Heart right ventricle (tissue), 16 donors: ENCODE measurements at places on chromosomes 13 and 19. TPM values are rescaled to one million over a fixed set of nuclear protein-coding genes. Genes with fewer than 3 reads are reported as not detected.

- H3K36me3 ChIP-seq: no peaks in the 10 kb centered on the region
- H3K4me3 ChIP-seq: no peak overlapping the region
- no peak overlapping the region for H3K27ac ChIP-seq
- no peak for DNase-seq
- no peaks in the 10 kb centered on the region for H3K4me1 ChIP-seq
- H3K27me3 ChIP-seq: peaks cover 36% of the 10 kb centered on the region
Observed at GRCh38 chr19:39111593-39112199, 13.9 kb upstream of the PAK4 start.

- peaks cover 10% of the 10 kb centered on the region for H3K4me1 ChIP-seq
- no peak overlapping the region for H3K4me3 ChIP-seq
- no peaks in the 10 kb centered on the region for H3K27me3 ChIP-seq
- no peak for DNase-seq
- no peaks in the 10 kb centered on the region for H3K36me3 ChIP-seq
Observed at GRCh38 chr13:40161931-40162330, 504.5 kb downstream of the FOXO1 start.

DNA sequence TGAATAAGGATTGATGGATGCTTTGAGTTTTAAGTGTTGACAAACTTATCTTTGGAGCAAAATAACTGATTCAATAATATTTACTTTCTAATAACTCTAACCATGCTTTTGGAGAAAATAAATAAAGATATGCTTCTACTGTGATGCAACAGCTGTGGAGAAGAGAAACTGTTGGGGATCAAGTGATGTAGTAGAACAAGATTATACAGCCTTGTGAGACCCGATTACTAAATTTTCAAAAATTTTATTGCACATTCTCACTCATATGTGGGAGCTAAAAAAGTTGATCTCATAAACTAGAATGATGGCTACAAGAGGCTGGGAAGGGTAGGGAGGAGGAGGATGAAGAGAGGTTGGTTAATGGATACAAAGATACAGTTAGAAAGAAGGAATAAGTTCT, 85.5 kb upstream of the OXGR1 start:
- H3K27ac ChIP-seq: no peak overlapping the region
- no peaks in the 10 kb centered on the region for H3K27me3 ChIP-seq
- no peaks in the 10 kb centered on the region for H3K4me1 ChIP-seq
- DNase-seq: no peak
- no peak overlapping the region for H3K4me3 ChIP-seq

The ZIK1 gene
- polyA plus RNA-seq: 1.2 TPM

DNA sequence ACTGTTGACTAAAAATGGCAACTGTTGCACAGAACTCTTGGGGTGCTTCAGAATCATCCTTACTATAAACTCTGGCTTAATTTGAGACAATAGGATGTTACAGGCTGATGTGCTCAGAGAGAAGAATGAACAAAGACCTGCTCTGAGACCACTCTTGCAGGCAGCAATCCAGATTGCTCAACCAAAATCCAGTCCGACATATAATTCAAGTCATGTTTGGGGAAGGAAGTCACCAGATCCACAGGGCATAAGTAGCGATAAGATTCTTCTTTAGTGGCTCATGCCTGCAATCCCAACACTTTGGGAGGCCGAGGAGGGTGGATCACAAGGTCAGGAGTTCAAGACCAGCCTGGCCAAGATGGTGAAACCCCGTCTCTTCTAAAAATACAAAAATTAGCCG, 20.6 kb downstream of the MTMR6 start:
- DNase-seq: no peak
- no peak overlapping the region for H3K4me3 ChIP-seq
- no peaks in the 10 kb centered on the region for H3K27me3 ChIP-seq

The CA11 gene
- polyA plus RNA-seq: 24.5 TPM

DNA sequence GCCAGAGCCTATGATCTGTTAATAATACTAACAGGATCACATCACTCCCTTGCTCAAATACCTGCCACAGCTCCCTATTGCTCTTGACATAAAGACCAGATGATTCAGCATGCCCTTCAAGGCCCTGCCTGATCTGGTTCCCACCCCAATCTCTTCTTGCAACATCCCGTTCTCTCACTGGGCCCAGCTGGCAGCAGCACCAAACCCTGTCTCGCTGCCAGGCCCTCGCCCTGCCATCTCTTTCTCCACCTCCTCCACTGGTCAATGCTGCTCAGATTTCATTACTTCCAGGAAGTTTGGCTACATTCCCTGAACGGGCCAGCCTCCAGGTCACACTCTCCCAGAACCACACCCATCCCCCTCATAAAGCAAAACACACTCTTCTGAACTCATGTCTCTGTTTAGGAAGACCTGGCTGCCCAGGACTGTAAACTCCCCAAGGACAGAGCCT, 8.6 kb upstream of the BCAT2 start:
- H3K4me3 ChIP-seq: no peak overlapping the region
- H3K4me1 ChIP-seq: peaks cover 23% of the 10 kb centered on the region
- peak overlapping the region; percentile 63 for H3K27ac ChIP-seq
- DNase-seq: peak; percentile 85

The LSR gene
- polyA plus RNA-seq: 10.4 TPM

DNA sequence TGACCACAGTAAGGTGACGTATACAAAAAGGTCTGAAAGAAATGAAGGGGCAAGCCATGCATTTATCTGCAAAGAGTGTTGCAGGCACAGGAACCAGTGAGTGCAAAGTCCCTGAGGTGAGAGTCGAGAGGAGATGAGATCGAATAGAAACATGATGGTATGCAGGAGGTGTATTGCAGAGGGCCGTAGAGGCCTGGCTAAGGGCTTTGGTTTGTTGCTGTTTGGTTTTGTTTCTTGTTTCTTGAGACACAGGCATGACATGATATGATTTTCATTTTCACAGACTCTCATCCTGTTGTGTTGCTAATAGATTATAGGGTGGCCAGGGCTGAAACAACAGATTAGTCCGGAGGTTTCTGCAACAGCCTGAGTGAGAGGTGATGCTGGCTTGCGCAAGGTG, 80.4 kb downstream of the HSPH1 start:
- no peaks in the 10 kb centered on the region for H3K36me3 ChIP-seq
- H3K27me3 ChIP-seq: peaks cover 11% of the 10 kb centered on the region
- no peaks in the 10 kb centered on the region for H3K4me1 ChIP-seq
- no peak for DNase-seq

The PTPRS gene
- 4.9 TPM for polyA plus RNA-seq

GRCh38 chr13:42594481-42595252, 20.7 kb downstream of the TNFSF11 start:
- H3K36me3 ChIP-seq: no peaks in the 10 kb centered on the region
- H3K27me3 ChIP-seq: peaks cover 26% of the 10 kb centered on the region
- H3K4me1 ChIP-seq: no peaks in the 10 kb centered on the region
- no peak overlapping the region for H3K4me3 ChIP-seq
- DNase-seq: no peak

- H3K4me3 ChIP-seq: peak overlapping the region; percentile 96
- peaks cover 55% of the 10 kb centered on the region for H3K4me1 ChIP-seq
- peaks cover 25% of the 10 kb centered on the region for H3K36me3 ChIP-seq
Observed at GRCh38 chr19:46744005-46744691, 1.7 kb upstream of the FKRP start.

The CYP2B6 gene
- polyA plus RNA-seq: not detected

The TM9SF2 gene
- 53.0 TPM for polyA plus RNA-seq

The DUS3L gene
- 37.7 TPM for polyA plus RNA-seq

The LILRB4 gene
- polyA plus RNA-seq: 2.2 TPM

- H3K27me3 ChIP-seq: no peaks in the 10 kb centered on the region
- H3K4me3 ChIP-seq: no peak overlapping the region
- peaks cover 4% of the 10 kb centered on the region for H3K4me1 ChIP-seq
- H3K36me3 ChIP-seq: peaks cover 6% of the 10 kb centered on the region
- no peak overlapping the region for H3K27ac ChIP-seq
Observed at GRCh38 chr13:79382545-79383275, 23.3 kb downstream of the RBM26 start.

- peak overlapping the region; percentile 58 for H3K4me3 ChIP-seq
- H3K36me3 ChIP-seq: no peaks in the 10 kb centered on the region
- DNase-seq: no peak
- no peaks in the 10 kb centered on the region for H3K27me3 ChIP-seq
- peaks cover 31% of the 10 kb centered on the region for H3K4me1 ChIP-seq
- H3K27ac ChIP-seq: no peak overlapping the region
Observed at GRCh38 chr19:45645068-45645630, 6.0 kb upstream of the EML2 start.

- DNase-seq: no peak
- no peak overlapping the region for H3K27ac ChIP-seq
- no peaks in the 10 kb centered on the region for H3K27me3 ChIP-seq
- H3K4me1 ChIP-seq: no peaks in the 10 kb centered on the region
- H3K4me3 ChIP-seq: no peak overlapping the region
Observed at GRCh38 chr13:66634384-66634783, 595.8 kb downstream of the PCDH9 start.

DNA sequence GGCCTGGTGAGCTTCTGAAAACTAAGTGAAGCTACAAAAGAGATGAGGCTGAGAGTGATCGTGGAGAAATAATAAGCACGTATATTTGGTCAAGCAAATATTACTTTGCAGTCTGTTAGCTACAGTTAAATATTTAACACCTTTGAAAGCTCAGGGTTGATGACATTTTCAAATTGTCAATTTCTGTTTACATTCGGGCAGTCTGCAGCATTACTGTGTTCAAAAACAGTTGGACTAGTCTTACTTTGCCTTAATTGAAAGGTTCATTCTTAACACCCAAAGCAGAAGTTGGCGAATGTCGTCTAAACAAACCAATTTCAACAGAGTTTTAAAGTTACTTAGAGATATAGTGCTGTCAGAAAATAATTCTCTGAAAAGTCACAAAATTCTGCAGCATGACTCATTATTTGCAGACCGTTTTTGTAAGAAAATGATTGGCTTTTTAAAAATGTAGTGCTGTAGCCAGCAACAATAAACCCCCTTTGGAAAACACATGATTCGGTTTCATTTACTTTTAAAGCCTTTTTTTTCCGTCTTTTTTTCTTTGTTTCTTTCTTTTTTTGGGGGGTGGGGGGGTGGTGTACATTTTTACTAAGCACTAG, 549.0 kb downstream of the GPC6 start:
- no peak for DNase-seq
- no peaks in the 10 kb centered on the region for H3K4me1 ChIP-seq
- H3K4me3 ChIP-seq: no peak overlapping the region

DNA sequence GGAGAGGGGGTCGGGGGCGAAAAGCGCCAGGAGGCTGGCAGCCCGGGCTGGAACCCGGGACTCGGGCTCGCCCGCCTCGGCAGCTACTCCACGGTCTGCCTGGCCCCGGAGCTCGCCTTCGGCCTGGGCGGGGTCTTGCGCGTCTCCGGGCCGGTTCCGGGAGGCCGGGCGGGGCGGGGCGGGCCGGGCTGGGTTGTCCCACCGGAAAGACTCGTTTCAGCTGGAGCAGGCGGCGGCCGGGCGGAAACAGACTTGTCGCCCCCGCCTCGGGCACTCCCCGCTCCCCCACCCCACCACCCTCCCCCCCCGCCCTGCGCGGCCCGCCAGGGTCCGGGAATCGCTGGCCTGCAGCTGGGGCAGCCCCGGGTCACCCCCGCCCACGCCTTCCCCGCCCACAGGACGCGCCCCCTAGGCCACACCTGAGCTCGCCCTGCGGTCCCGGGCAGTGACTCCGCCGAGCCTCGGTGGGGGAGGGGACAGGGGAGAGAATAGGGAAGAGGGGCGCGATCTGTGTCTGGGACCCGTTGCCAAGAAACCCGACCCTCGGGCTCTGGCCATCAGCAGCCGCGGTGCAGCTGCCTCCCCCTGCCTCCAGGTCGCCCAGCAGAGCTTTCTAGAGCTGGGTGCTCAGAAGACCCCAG, 109.4 kb downstream of the KCTD15 start:
- no peaks in the 10 kb centered on the region for H3K36me3 ChIP-seq
- peak overlapping the region; percentile 98 for H3K27ac ChIP-seq
- peaks cover 28% of the 10 kb centered on the region for H3K4me1 ChIP-seq
- peak overlapping the region; percentile 51 for H3K4me3 ChIP-seq
- peaks cover 51% of the 10 kb centered on the region for H3K27me3 ChIP-seq

DNA sequence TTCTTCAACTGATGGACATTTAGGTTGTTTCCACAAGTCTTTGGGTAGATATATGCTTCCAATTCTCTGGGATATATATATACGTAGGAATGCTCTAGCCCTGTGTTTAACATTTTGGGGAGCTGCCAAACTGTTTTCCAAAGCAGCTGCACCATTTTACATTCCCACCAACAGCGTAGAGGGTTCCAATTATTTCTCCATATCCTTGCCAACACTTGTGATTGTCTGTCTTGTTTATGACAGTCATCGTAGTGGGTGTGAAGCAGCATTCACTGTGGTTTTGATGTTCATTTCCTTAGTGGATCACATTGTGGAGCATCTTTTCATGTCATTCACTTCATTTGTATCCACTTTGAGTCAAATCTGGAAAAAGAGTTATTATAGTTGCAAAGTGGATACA, 4.7 kb upstream of the CBLC start:
- H3K4me1 ChIP-seq: no peaks in the 10 kb centered on the region
- H3K36me3 ChIP-seq: no peaks in the 10 kb centered on the region
- no peak for DNase-seq
- H3K4me3 ChIP-seq: no peak overlapping the region
- H3K27ac ChIP-seq: no peak overlapping the region

The RCBTB1 gene
- 6.1 TPM for polyA plus RNA-seq

GRCh38 chr13:57665481-57665880, 33.9 kb downstream of the PCDH17 start:
- DNase-seq: no peak
- peaks cover 9% of the 10 kb centered on the region for H3K36me3 ChIP-seq
- no peak overlapping the region for H3K4me3 ChIP-seq
- no peaks in the 10 kb centered on the region for H3K27me3 ChIP-seq

The TEX101 gene
- polyA plus RNA-seq: not detected

The TPTE2 gene
- not detected for polyA plus RNA-seq

DNA sequence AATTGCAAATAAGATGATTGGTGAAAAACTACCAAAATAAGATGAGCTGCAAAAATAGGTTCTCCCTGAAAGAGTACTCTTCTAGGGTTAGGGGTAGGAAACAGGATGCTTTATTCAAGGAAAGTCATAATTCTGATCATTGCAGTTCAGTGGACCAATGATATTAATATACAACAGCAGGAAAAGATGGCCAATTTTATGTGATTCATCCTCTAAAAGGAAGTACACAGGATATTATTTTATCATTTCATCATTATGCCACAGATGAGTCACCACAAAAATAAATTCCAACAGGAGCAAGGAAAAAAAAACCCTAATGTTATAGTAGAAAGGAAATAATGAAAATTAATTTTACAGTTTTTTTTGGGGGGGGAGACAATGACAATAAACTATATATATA, 205.0 kb downstream of the NALCN start:
- H3K27me3 ChIP-seq: no peaks in the 10 kb centered on the region
- H3K27ac ChIP-seq: no peak overlapping the region
- DNase-seq: no peak
- no peak overlapping the region for H3K4me3 ChIP-seq
- no peaks in the 10 kb centered on the region for H3K4me1 ChIP-seq

GRCh38 chr19:17948514-17948900, 15.7 kb downstream of the CCDC124 start:
- H3K4me3 ChIP-seq: peak overlapping the region; percentile 70
- DNase-seq: no peak
- peaks cover 30% of the 10 kb centered on the region for H3K4me1 ChIP-seq
- H3K36me3 ChIP-seq: peaks cover 7% of the 10 kb centered on the region
- peaks cover 22% of the 10 kb centered on the region for H3K27me3 ChIP-seq

GRCh38 chr19:55482967-55483705, 1.9 kb upstream of the NAT14 start:
- DNase-seq: no peak
- peaks cover 70% of the 10 kb centered on the region for H3K4me1 ChIP-seq
- H3K36me3 ChIP-seq: peaks cover 19% of the 10 kb centered on the region
- no peaks in the 10 kb centered on the region for H3K27me3 ChIP-seq
- H3K27ac ChIP-seq: no peak overlapping the region

GRCh38 chr19:11418549-11419506, at the start of gene RGL3:
RGL3 (minus strand) TSS chr19:11419314; CDS start chr19:11419278, 36 bp downstream.
- H3K27me3 ChIP-seq: peaks cover 79% of the 10 kb centered on the region
- H3K27ac ChIP-seq: peak within 1 kb of the TSS; percentile 68
- H3K4me3 ChIP-seq: peak within 1 kb of the TSS; percentile 60
- peak; percentile 74 for DNase-seq
